Activated CD4-positive, alpha-beta T cell treated with anti-CD3 and anti-CD28 coated beads, Interleukin-2, amount 10 ng/mL, durations not matched to agents 24 days and 14 days (primary cell): ENCODE measurements at places on chromosomes 5 and 9. TPM values are rescaled to one million over a fixed set of nuclear protein-coding genes. Genes with fewer than 3 reads are reported as not detected.

SHOC1 gene
- total RNA-seq, result not detected in 2 replicates

PTGES gene
- total RNA-seq, result 0.09 and 0.12 TPM in 2 replicates

GARNL3 gene
- 3.1 and 3.3 TPM in 2 replicates for total RNA-seq

PRDM9 gene
- total RNA-seq, result not detected in 2 replicates

IFNA13 gene
- not detected in 2 replicates for total RNA-seq

TPPP gene
- total RNA-seq, result 0.07 TPM in 1 of 2 replicates, not detected in the other

ZNF366 gene
- not detected in 2 replicates for total RNA-seq

CAMLG gene
- 28.2 and 28.3 TPM in 2 replicates for total RNA-seq

FGD3 gene
- 39.5 and 39.7 TPM in 2 replicates for total RNA-seq

PCDHA6 gene
- not detected in 2 replicates for total RNA-seq

PAEP gene
- total RNA-seq, result not detected in 2 replicates

ANGPTL2 gene
- not detected in 2 replicates for total RNA-seq

CDX1 gene
- total RNA-seq, result not detected in 2 replicates

SKP2 gene
- total RNA-seq, result 63.0 and 69.8 TPM in 2 replicates

- no peak for DNase-seq
- H3K36me3 ChIP-seq, result no peaks in the 10 kb centered on the region
- H3K27ac ChIP-seq, result no peak overlapping the region
- no peaks in the 10 kb centered on the region for H3K4me1 ChIP-seq
These were observed 69.3 kb downstream of the ISL1 start for GRCh38 chr5:51452562-51452961.

DNA sequence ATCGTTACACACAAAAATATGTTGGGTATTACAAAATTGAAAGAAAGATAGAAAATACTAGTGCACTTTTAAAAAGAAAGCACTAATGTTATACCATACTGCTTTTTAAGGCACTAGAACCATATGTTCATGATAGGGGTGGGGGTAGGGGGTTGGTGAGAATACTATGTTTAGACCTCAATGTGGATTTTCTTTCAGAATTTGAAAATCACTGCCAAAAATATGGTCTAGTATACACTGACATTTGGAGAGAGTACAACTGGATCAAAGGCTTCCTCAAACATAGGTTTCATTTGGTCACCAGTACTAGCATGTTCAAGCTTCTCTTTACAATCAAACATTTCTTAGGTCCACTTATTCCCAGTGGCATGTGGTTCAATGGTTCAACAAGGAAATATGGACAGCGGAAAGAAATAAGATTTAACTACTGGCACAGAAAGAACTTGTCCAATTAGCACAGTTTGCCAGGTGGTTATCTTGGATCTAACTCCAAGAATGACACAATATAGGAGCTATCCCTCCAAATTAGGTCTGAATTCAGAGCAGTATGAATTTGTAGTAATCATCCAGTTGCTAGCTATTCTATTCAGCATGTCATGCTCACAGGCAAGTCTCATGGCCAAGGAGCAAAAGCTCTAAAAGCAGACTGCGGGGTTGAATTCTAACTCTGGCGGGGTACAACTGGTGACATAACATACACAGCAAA is 139.3 kb downstream of the SLC24A2 start:
- no peak overlapping the region for H3K4me3 ChIP-seq
- H3K36me3 ChIP-seq, result no peaks in the 10 kb centered on the region
- no peak for DNase-seq
- H3K4me1 ChIP-seq, result no peaks in the 10 kb centered on the region
- H3K27ac ChIP-seq, result no peak overlapping the region
- H3K27me3 ChIP-seq, result peaks cover 19% of the 10 kb centered on the region

GRCh38 chr5:157387683-157388093 is 72.3 kb upstream of the NIPAL4 start:
- H3K27ac ChIP-seq, result peak overlapping the region; percentile 72
- H3K27me3 ChIP-seq, result no peaks in the 10 kb centered on the region
- DNase-seq, result no peak
- H3K4me3 ChIP-seq, result no peak overlapping the region
- H3K4me1 ChIP-seq, result peaks cover 27% of the 10 kb centered on the region

- no peak for DNase-seq
- peaks cover 3% of the 10 kb centered on the region for H3K4me1 ChIP-seq
- no peak overlapping the region for H3K4me3 ChIP-seq
- no peaks in the 10 kb centered on the region for H3K27me3 ChIP-seq
- peaks cover 12% of the 10 kb centered on the region for H3K36me3 ChIP-seq
- H3K27ac ChIP-seq, result no peak overlapping the region
These were observed 32.9 kb upstream of the GOLGA1 start for GRCh38 chr9:124973807-124974206.

GRCh38 chr9:95103281-95103771 is 214.2 kb downstream of the FANCC start:
- H3K27ac ChIP-seq, result no peak overlapping the region
- no peaks in the 10 kb centered on the region for H3K36me3 ChIP-seq
- no peaks in the 10 kb centered on the region for H3K27me3 ChIP-seq
- no peak for DNase-seq

- no peak overlapping the region for H3K4me3 ChIP-seq
- no peaks in the 10 kb centered on the region for H3K36me3 ChIP-seq
- H3K4me1 ChIP-seq, result no peaks in the 10 kb centered on the region
- peaks cover 2% of the 10 kb centered on the region for H3K27me3 ChIP-seq
These were observed 222.9 kb upstream of the ANKRD55 start for GRCh38 chr5:56456002-56456401.

- H3K36me3 ChIP-seq, result peaks cover 6% of the 10 kb centered on the region
- H3K27me3 ChIP-seq, result no peaks in the 10 kb centered on the region
- no peak overlapping the region for H3K4me3 ChIP-seq
- no peak for DNase-seq
- H3K4me1 ChIP-seq, result no peaks in the 10 kb centered on the region
These were observed 64.4 kb downstream of the SUSD1 start for GRCh38 chr9:112110777-112111113.

- peak overlapping the region; percentile 99 for H3K27ac ChIP-seq
- no peak for DNase-seq
These were observed 665 bp downstream of the DNAJC18 start for GRCh38 chr5:139438707-139439012.

DNA sequence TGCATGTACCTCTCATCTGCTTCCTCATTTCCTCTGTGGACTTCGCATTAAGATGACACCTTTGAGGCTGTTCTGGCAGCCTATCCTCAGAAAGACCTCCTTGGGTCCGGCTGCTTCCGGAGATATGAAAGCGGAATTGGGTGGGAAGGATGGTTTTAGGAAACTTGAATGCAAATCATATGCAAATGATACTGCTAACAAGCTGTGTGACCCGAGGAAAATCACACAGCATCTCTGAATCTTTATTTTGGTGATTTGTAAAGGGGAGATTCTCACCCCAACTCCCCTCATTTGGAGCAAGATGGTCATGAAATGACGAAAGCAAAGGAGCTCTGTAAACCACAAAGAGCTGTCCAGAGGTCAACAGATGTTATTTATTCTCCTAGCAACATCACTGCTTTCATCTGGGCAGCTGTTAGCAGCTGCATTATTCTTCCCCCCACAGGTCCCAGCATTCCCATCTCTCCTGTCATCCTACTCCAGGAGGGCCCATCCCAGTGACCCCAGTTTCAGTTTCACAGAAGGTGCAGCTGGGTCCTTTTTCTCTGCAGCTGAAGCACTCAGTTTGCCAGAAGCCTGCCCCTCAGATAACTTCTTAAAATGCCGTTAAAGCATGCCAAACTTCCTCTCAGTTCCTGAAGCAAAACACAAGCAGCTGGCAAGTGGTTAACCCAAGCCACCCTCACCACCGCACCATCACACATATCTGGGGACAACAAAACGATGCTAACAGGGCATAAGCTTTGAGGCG is 269.5 kb downstream of the SEC61B start:
- no peaks in the 10 kb centered on the region for H3K36me3 ChIP-seq
- no peak overlapping the region for H3K27ac ChIP-seq
- no peak overlapping the region for H3K4me3 ChIP-seq
- H3K27me3 ChIP-seq, result peaks cover 25% of the 10 kb centered on the region
- H3K4me1 ChIP-seq, result peaks cover 3% of the 10 kb centered on the region

GRCh38 chr5:13985731-13986418 is 41.4 kb upstream of the DNAH5 start:
- H3K27ac ChIP-seq, result no peak overlapping the region
- H3K4me1 ChIP-seq, result no peaks in the 10 kb centered on the region
- DNase-seq, result no peak
- no peaks in the 10 kb centered on the region for H3K36me3 ChIP-seq

DNA sequence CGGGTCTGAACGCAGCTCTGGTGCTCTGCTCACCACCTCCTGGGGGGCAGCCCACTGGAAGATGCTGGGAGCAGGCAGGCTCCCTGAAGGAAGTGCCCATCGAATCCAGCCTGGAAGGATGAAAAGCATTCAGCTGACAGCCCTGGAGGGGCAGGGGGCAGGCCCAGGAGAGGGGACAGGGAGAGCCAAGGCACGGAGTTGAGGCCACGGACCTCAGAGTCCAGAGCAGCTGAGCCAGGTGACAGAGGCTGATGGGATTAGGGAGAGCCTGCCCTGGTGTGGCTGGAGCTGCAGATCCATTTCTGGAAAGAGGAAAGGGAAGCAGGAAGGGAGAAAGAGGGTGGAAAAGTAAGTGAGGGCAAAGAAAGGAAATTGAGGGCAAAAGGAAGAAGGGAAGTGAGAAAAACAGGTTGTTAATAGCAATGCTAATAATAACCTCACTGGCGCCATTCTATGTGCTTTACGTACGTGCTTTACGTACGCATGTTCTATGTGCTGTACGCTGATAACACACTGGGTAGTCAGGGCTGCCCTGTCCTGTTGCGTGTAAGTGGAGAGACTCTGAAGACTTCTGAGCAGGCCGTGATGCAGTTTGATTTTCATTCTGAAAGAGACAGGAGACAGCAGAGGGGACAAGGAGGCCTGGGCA is 52.6 kb downstream of the LMX1B start:
- H3K4me1 ChIP-seq, result no peaks in the 10 kb centered on the region
- no peak overlapping the region for H3K4me3 ChIP-seq
- H3K27me3 ChIP-seq, result peaks cover 25% of the 10 kb centered on the region
- H3K27ac ChIP-seq, result no peak overlapping the region

DNA sequence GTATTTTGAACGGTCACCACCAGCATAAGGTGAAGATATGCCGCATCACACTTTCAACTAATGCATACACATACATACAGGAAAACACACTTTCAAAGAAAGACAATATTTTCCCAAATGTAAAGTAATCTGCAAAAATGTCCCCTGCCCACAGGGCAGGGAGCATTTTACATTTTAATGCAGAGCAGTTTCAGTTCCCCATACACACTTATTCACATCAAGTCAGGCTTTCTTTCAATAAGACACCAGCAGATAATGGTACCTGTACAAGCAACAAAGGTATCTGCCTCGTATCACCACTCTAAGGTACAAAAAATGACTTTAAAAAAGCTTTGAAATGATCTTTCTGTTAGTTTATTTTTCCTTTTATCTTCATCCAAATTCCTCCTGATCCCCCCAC is 247.1 kb upstream of the CCNG1 start:
- no peaks in the 10 kb centered on the region for H3K36me3 ChIP-seq
- H3K4me3 ChIP-seq, result no peak overlapping the region
- H3K27me3 ChIP-seq, result no peaks in the 10 kb centered on the region
- no peak overlapping the region for H3K27ac ChIP-seq
- no peak for DNase-seq

DNA sequence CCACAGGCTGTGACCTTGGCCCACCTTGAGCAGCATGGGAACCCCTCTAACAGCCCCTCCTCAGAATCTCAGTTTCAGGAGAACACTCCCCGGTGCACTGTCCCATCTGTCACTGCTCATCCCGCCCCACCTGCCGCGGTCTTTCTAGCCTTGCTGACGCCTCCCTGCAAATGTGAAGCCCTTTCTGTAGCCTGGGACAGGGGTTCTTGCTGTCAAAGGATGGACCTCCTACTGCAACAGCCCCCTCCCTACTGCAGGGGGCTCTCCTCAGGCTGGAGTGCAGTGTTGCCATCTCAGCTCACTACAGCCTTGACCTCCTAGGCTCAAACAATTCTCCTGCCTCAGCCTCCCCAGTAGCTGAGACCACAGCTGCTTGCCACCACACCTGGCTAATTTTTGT is 20.0 kb downstream of the OR2V1 start:
- no peaks in the 10 kb centered on the region for H3K4me1 ChIP-seq
- H3K27ac ChIP-seq, result no peak overlapping the region
- H3K4me3 ChIP-seq, result no peak overlapping the region

- H3K36me3 ChIP-seq, result no peaks in the 10 kb centered on the region
- peaks cover 12% of the 10 kb centered on the region for H3K27me3 ChIP-seq
- no peak overlapping the region for H3K27ac ChIP-seq
- H3K4me1 ChIP-seq, result no peaks in the 10 kb centered on the region
These were observed 88.9 kb upstream of the PTPN3 start for GRCh38 chr9:109586993-109587392.

- peak overlapping the region; percentile 25 for H3K27ac ChIP-seq
- peaks cover 41% of the 10 kb centered on the region for H3K27me3 ChIP-seq
- H3K4me1 ChIP-seq, result peaks cover 24% of the 10 kb centered on the region
- H3K36me3 ChIP-seq, result no peaks in the 10 kb centered on the region
These were observed 31.7 kb upstream of the CDKN2B start for GRCh38 chr9:22040760-22041159.

- DNase-seq, result no peak
- no peaks in the 10 kb centered on the region for H3K36me3 ChIP-seq
- H3K4me3 ChIP-seq, result no peak overlapping the region
- H3K27me3 ChIP-seq, result no peaks in the 10 kb centered on the region
- H3K4me1 ChIP-seq, result no peaks in the 10 kb centered on the region
These were observed 22.5 kb downstream of the GLT6D1 start for GRCh38 chr9:135616619-135617537.

- no peaks in the 10 kb centered on the region for H3K4me1 ChIP-seq
- no peak overlapping the region for H3K4me3 ChIP-seq
- no peak overlapping the region for H3K27ac ChIP-seq
- H3K36me3 ChIP-seq, result no peaks in the 10 kb centered on the region
These were observed 1378.7 kb upstream of the C9orf72 start for GRCh38 chr9:28951945-28952344.

DNA sequence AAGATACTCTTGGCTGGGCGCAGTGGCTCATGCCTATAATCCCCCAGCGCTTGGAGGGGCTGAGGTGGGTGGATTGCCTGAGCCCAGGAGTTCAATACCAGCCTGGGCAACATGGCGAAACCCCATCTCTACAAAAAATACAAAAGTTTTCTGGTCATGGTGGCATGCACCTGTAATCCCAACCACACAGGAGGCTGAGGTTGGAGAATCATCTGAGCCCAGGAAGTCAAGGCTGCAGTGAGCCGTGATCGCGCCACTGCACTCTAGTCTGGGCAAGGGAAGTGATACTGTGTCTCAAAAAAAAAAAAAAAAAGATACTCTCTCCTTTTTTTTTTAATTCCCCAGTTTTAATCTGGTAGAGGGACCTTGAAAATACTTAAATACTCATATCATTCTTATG is 15.0 kb downstream of the ANKRD33B start:
- H3K27ac ChIP-seq, result no peak overlapping the region
- peak overlapping the region; percentile 15 for H3K4me3 ChIP-seq
- H3K36me3 ChIP-seq, result peaks cover 7% of the 10 kb centered on the region
- peaks cover 2% of the 10 kb centered on the region for H3K27me3 ChIP-seq

DNA sequence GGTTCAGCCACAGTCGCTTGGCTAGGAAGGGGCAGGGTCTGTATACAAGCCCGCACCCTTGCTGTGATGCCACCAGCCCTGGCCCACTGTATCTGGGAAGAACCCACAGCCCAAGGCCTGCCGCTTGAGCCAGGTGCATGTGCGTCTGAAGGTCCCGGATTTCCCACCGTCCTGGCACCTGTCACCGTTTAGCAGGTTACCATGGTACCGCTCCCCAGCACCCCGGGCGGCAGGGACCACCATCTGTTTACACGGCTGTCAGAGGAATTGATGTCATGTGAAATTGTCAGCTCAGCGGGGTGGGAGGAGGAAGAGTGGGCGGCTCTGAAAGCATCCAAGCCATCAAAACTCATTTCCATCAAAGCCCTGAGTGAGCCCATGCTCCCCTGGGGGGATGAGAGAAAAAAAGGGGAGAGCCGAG is 92.7 kb downstream of the HRH2 start:
- no peak overlapping the region for H3K27ac ChIP-seq
- peaks cover 17% of the 10 kb centered on the region for H3K27me3 ChIP-seq
- no peak for DNase-seq
